Neural crest cell (in vitro differentiated cells): ENCODE measurements at places on chromosomes 3 and 15. TPM values are rescaled to one million over a fixed set of nuclear protein-coding genes. Genes with fewer than 3 reads are reported as not detected.
A peak's percentile ranks its signal among the peaks of the same experiment; 100 is the strongest.

LRTM1 gene
- 0.23 TPM in 1 of 2 replicates, not detected in the other for total RNA-seq

- DNase-seq: no peak
- H3K4me3 ChIP-seq: peak overlapping the region; percentile 65
- H3K4me1 ChIP-seq: peaks cover 52% of the 10 kb centered on the region
- H3K27me3 ChIP-seq: peaks cover 55% of the 10 kb centered on the region
- H3K36me3 ChIP-seq: no peaks in the 10 kb centered on the region
- no peak overlapping the region for H3K27ac ChIP-seq
Observed at GRCh38 chr3:194130807-194131589, 5.0 kb upstream of the HES1 start.

TBC1D23 gene
- total RNA-seq: 23.3 and 25.2 TPM in 2 replicates

- no peak for DNase-seq
- H3K4me1 ChIP-seq: peaks cover 4% of the 10 kb centered on the region
- no peaks in the 10 kb centered on the region for H3K27me3 ChIP-seq
- no peak overlapping the region for H3K4me3 ChIP-seq
- H3K27ac ChIP-seq: no peak overlapping the region
- peaks cover 7% of the 10 kb centered on the region for H3K36me3 ChIP-seq
Observed at GRCh38 chr3:97895216-97895615, 73.4 kb downstream of the CRYBG3 start.

SERPINI2 gene
- 0.56 and 0.86 TPM in 2 replicates for total RNA-seq

DNA sequence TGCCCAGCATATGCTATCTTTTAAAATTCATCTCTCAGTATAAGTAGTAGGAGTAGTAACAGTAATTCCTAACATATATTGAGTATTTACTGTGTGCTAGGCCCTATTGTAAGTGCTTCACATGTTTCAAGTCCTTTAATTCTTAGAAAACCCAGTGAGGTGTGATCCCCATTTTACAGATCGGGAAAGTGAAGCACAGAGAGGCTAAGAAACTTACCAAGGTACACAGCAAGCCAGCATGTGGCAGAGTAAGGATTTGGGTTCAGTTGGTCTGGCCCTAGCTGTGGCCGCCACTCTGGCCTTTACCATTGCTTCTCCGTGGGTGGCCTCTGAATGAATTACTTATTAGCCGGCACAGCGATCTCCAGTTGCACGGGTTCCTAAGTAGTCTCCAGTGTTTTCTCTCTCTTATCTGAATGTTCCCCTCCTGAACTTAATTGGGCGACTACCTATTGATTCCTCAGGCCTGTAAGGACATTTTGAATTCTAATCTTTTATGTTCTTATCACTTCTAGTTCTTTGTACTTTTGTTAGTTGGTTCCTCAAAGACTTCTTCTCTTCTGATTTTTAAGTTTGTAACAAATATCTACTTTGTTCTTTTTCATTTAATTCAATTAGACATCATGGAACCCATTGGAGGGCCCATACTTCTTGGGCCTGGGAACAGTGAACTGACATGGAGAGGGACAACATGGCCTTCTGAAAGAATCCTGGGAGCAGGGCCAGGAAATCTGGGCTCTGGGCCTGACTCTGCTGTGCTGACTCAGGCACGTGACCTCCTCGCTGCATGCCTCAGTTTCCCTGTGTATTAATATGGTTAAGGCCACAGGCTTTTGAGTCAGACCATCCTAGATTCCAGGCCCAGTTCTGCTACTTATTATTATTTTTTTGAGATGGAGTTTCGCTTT, 11.6 kb downstream of the CLCN2 start:
- no peak for DNase-seq
- no peak overlapping the region for H3K27ac ChIP-seq
- H3K27me3 ChIP-seq: no peaks in the 10 kb centered on the region
- peaks cover 10% of the 10 kb centered on the region for H3K36me3 ChIP-seq
- H3K4me1 ChIP-seq: peaks cover 30% of the 10 kb centered on the region
- no peak overlapping the region for H3K4me3 ChIP-seq

DNA sequence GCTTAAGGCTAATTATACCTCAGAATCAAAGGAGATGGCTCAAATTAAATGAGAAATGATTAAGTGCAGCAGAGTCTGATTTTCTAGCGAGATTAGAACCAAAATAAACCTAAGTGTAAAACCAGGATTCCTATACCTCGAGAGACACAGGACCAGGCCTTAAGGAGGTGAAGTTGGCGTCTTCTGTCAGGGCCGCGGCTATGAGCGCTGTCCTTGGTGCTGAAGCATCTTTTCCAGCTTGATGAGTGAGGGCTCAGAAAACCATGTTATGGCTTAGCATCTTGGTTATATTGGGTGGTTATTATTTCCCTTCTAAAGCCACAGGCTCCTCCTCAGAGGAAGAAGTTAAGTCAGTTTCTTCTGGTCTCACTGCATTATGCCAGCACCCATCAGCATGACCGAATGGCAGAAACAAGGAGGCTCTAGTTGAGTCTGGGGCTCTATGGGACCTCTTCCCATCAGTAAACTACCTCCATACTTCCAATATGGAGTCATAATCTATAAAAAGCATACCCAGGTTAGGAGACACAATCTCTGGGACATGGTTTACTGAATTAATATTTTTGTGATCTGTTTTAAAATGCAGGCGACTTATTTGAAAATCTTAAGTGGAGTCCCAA, 120.1 kb upstream of the NMNAT3 start:
- peak; percentile 65 for DNase-seq
- no peaks in the 10 kb centered on the region for H3K36me3 ChIP-seq
- H3K27ac ChIP-seq: no peak overlapping the region
- H3K4me1 ChIP-seq: no peaks in the 10 kb centered on the region
- peaks cover 25% of the 10 kb centered on the region for H3K27me3 ChIP-seq
- no peak overlapping the region for H3K4me3 ChIP-seq

DNA sequence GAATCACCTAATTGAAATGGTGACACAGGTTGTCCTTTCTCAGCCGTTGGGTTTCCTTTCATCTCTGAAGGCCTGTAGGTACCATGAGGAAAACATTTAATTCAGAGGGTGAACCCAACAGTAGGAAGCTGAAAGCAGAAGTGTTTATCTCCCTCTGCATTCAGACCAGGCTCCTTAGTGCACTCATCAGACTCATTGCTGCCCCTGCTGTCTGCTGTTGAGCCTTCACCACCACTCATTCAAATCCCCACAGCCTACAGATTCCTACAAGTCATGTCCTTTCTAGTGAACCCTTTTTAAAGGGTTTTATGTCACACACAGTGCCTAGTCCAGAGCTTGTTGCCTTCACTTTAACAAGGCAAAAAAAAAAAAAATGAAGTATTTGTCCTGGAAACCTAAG, 13.4 kb downstream of the WDR48 start:
- no peak overlapping the region for H3K27ac ChIP-seq
- H3K27me3 ChIP-seq: no peaks in the 10 kb centered on the region
- no peak for DNase-seq
- H3K4me1 ChIP-seq: peaks cover 18% of the 10 kb centered on the region
- H3K4me3 ChIP-seq: no peak overlapping the region

ARPIN gene
- 26.0 and 26.6 TPM in 2 replicates for total RNA-seq

- H3K27me3 ChIP-seq: no peaks in the 10 kb centered on the region
- no peak for DNase-seq
- H3K4me3 ChIP-seq: no peak overlapping the region
- H3K36me3 ChIP-seq: peaks cover 25% of the 10 kb centered on the region
- no peak overlapping the region for H3K27ac ChIP-seq
Observed at GRCh38 chr15:99155961-99156443, 51.1 kb downstream of the SYNM start.

DNA sequence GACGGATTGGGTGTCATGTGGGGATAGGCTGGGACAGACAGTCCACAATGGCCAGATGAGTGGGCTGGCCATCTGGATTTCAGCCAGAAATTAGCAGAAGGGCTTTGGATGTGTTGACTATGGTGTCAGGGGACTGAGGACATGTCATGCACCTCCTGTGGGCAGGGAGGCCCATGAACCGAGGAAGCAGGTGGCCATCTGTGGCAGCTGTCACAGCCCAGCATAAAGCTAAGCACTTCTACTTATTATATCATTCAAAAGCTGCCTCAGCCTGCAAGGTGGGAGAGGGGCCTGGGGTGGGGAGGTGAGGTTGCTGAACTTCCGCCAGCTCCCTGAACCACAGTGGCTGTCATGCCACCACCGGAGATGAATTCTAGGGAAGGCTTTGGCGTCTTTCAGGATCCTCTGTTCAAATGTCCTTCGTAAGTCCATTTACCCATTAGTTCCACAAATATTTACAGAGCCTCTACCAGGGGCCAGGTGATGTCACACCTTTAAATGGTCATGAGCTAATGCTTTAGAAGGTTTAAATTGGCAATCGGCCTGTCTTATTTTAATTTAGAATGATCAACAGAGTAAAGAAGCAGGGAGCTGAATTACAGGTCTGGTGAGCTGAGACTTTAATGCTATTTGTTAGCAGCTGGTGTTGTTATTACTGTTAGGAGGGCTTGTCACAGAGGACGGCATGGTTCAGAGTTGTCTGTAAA, 23.6 kb upstream of the CAV3 start:
- H3K4me3 ChIP-seq: no peak overlapping the region
- no peak overlapping the region for H3K27ac ChIP-seq
- peaks cover 9% of the 10 kb centered on the region for H3K4me1 ChIP-seq
- no peaks in the 10 kb centered on the region for H3K27me3 ChIP-seq
- H3K36me3 ChIP-seq: peaks cover 6% of the 10 kb centered on the region
- DNase-seq: no peak

GP5 gene
- 0.09 TPM in 1 of 2 replicates, not detected in the other for total RNA-seq

MAGI1 gene
- total RNA-seq: 47.7 and 49.8 TPM in 2 replicates

- peaks cover 7% of the 10 kb centered on the region for H3K4me1 ChIP-seq
- peaks cover 11% of the 10 kb centered on the region for H3K27me3 ChIP-seq
- H3K36me3 ChIP-seq: no peaks in the 10 kb centered on the region
- DNase-seq: no peak
Observed at GRCh38 chr3:123877965-123878364, 6.2 kb downstream of the MYLK start.

- H3K27ac ChIP-seq: no peak overlapping the region
- H3K36me3 ChIP-seq: peaks cover 4% of the 10 kb centered on the region
- peaks cover 47% of the 10 kb centered on the region for H3K4me1 ChIP-seq
- no peaks in the 10 kb centered on the region for H3K27me3 ChIP-seq
- H3K4me3 ChIP-seq: no peak overlapping the region
Observed at GRCh38 chr15:101187820-101188636, 63.8 kb downstream of the CHSY1 start.

- no peak for DNase-seq
- no peak overlapping the region for H3K27ac ChIP-seq
- peaks cover 11% of the 10 kb centered on the region for H3K36me3 ChIP-seq
- peaks cover 10% of the 10 kb centered on the region for H3K4me1 ChIP-seq
- H3K4me3 ChIP-seq: no peak overlapping the region
- no peaks in the 10 kb centered on the region for H3K27me3 ChIP-seq
Observed at GRCh38 chr3:111758642-111759041, 100.4 kb upstream of the PHLDB2 start.
